ENCODE measurements at places on chromosomes 12 and 14. TPM values are rescaled to one million over a fixed set of nuclear protein-coding genes. Genes with fewer than 3 reads are reported as not detected.

The YBX3 gene
- 172 TPM for total RNA-seq

The NRIP2 gene
- total RNA-seq = 1.0 TPM

The SNW1 gene
- total RNA-seq = 40.7 TPM

The KTN1 gene
- 72.0 TPM for total RNA-seq

The HSPB8 gene
- total RNA-seq = 94.5 TPM

The KRT74 gene
- total RNA-seq = not detected

The PRIMA1 gene
- 0.52 TPM for total RNA-seq

All from skeletal muscle tissue (tissue), 5 donors.